Activated CD4-positive, alpha-beta memory T cell treated with anti-CD3 and anti-CD28 coated beads for 36 hours (primary cell): ENCODE measurements at places on chromosomes 7 and 10. TPM values are rescaled to one million over a fixed set of nuclear protein-coding genes. Genes with fewer than 3 reads are reported as not detected.

The OPN1SW gene
- total RNA-seq = not detected

The GUSB gene
- total RNA-seq = 56.6 TPM

The CHRM2 gene
- not detected for total RNA-seq

The NEUROG3 gene
- total RNA-seq = not detected

The HABP2 gene
- not detected for total RNA-seq

The PRXL2A gene
- 10.1 TPM for total RNA-seq

The CALML5 gene
- not detected for total RNA-seq

The ZDHHC6 gene
- 40.1 TPM for total RNA-seq

The NUTM2E gene
- 0.12 TPM for total RNA-seq

The SLIT1 gene
- 0.63 TPM for total RNA-seq

The HTR5A gene
- total RNA-seq = not detected

The SEC23IP gene
- 62.4 TPM for total RNA-seq

The SPDYE3 gene
- total RNA-seq = not detected

The KCNH2 gene
- 0.34 TPM for total RNA-seq

The SEMA3E gene
- total RNA-seq = not detected

The MMD2 gene
- total RNA-seq = not detected

The ZDHHC4 gene
- 31.7 TPM for total RNA-seq

The GALNT17 gene
- not detected for total RNA-seq

The CHAT gene
- not detected for total RNA-seq

The FAM149B1 gene
- 14.6 TPM for total RNA-seq

The SEMA3D gene
- total RNA-seq = not detected

The FFAR4 gene
- total RNA-seq = not detected

The TACC2 gene
- total RNA-seq = not detected

The AASS gene
- total RNA-seq = 2.0 TPM

The SEC61A2 gene
- total RNA-seq = 14.6 TPM

The PLXNA4 gene
- 0.24 TPM for total RNA-seq

The IFT22 gene
- total RNA-seq = 6.1 TPM

The GRM3 gene
- total RNA-seq = not detected

The PLEKHS1 gene
- not detected for total RNA-seq

The NRAP gene
- total RNA-seq = not detected

The GFRA1 gene
- not detected for total RNA-seq

The SSC4D gene
- 0.81 TPM for total RNA-seq

The OR2A7 gene
- 2.2 TPM for total RNA-seq

The TDRD1 gene
- 0.76 TPM for total RNA-seq

The TMEM168 gene
- total RNA-seq = 17.4 TPM

The CYP3A5 gene
- total RNA-seq = not detected

The NEURL1 gene
- 1.8 TPM for total RNA-seq
